ENCODE measurements at places on chromosomes 12 and 14.

DNA sequence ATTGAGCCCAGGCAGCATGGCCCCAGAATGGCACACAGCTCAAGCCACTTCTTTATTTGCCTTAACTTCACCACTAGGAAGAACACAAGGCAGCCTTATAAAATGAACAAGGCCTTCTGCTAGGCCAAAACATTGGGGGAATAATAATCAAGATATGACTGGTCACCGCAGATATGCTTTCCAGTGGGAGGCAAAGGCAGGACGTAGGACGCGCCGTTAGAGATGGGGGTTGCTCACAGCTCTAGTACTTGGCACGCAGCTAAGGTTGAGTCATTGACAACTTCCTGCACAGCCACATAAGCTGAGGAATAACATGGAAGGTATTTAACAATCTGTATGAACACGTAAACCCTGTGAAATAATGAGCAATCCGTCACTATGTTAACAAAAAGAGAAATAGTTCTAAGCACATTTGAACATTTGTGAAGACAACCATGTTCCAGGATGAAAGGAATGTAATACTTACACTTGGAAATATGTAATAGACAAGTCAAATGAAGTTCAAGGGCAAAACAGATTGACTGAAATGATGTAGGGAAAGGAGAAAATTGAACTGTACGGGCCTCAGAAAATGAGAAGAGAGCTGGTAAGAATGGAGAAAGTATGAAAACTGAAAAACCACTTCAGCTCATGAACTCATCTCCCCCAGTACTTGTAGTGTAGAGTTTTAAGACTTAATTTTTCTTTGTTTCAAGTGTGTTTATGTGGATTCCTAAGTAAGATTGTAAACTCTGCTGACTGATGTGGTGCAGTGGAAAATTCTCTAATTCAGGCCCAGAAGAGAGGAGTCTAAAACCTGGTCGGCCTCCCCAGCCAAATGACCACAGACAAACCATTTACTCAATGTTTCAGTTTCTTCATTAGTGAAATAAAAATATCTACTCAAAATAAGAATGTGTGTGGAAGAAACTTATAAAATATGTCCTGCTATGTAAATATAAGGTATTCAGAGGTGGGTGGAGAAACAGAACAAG, 59.3 kb upstream of the CCDC91 start:
- DNase-seq: no peak

DNA sequence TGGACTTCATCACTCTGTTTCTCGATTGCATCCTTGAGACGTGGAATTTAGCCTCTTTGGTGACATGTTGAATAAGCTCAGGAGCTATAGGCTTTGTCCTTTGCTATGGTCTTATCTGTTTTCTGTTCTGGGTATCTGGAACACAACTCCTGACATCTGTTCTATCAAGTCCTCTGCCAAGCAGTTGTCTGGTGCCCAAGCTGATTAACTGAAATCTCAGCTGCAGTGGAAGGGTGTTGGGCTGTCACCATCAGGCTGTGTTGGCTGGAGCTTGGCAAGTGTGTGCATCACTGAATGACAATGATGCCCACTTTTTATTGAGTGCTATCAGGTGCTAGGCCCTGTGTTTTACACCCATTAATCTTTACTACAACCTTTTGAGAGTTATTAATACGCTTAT, 77.8 kb downstream of the SMOC1 start:
- DNase-seq: no peak

- peak; percentile 56 for DNase-seq
These were observed at the start of gene CCND2 for GRCh38 chr12:4273652-4274395. CCND2 (plus strand) TSS chr12:4273762; CDS start chr12:4274041, 279 bp downstream.

GRCh38 chr12:66786531-66787308, 107.8 kb upstream of the GRIP1 start:
- DNase-seq: no peak

- DNase-seq: no peak
These were observed 15.6 kb downstream of the CNOT2 start for GRCh38 chr12:70258605-70259403.

DNA sequence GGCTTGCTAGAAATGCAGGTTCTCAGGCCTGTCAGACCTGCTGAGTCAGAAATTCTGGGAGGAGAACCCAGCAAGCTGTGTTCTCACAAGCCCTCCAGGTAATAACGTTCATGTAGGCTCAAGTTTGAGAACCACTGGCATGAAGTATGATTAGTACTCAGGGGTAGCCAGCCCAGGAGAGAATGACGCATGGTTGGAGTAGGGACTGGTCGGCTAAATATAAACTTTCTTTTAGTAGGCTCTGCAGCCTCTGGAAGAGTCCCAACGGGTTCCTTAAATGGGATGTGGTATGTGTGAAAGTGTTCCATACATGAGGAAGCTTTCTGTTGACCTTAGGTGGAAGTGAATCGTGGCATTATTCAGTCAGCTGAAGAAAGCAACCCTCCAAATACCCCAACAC, 209.3 kb downstream of the SLC41A2 start:
- DNase-seq: no peak

- DNase-seq: peak; percentile 51
These were observed 6.6 kb downstream of the BRF1 start for GRCh38 chr14:105294142-105294597.

GRCh38 chr14:35682802-35683201, 126.3 kb downstream of the RALGAPA1 start:
- no peak for DNase-seq

DNA sequence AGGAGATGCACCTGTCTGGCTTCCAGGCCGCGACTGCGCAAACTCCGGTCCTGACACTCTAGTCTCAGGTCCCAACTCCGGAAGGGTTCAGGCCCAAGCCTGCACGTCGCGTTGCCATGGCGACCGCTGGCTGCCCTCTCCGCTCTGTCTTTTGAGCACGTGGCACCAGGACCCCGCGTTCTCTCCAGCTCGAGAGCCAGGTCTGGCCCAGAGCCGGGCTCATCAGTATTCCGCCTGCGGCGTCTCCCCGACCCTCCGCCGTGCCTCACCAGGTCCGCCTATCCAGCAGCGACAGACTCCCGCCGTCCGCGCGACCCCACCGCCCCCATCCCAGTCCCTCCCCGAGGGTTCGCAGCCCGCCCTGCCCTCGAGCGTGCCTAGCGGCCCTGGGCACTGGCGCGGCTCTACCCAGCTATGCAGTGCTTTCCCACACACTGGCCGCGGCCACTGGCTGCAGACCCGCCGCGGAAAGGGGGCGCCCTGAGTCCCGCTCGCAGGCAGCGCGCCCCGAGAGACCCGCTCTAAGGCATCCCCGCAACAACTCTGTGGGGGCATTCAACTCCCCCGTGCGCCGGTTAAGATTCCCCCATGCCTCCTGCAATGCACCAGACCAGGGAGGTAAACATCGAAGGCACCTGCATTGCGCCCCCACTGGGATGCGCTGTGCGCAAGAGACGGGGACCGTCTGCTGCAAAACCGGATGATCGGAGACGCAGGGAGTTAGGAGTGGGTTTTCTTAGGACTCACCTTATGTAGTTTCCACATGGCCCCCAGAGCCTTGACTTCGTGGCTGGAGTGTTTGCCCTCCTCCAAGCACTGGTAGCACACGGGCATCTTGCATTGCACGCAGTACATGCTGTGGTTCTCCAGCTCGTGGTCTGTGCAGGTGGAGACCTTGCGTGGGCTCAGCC, 1.3 kb downstream of the TRIM9 start:
- peak; percentile 29 for DNase-seq

- no peak for DNase-seq
These were observed 586.3 kb downstream of the BCL11B start for GRCh38 chr14:98685725-98686124.

DNA sequence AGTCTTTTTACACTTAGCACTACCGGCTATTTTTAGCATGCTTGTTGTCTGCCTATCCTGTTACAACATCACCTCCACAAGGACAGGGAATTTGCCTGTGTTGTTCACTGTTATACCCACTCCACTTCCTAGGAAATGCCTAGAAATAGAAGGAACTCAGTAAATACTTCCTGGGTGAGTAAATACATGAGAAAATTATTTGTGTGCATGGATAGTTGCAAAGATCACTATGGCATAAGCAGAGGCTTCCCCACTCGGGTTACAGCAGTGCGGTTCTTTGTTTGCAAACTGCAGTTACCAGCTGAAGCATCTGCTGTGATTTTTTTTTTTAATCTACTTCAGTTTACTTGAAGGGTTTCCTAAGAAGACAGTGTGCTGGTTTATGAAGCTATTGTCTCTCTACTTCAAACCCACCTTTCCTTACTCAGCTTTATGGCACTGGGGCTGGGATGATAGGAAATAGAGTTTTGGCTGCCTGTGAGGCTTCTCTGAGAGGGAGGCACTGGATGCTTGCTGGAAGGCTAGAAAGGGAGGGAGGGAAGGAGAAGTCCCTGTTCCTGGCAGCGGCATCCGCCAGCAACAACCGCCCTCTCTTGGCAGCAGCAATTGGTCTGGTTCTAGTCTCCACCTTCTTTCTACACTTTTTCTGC, 29.0 kb downstream of the PDE6H start:
- DNase-seq: no peak

DNA sequence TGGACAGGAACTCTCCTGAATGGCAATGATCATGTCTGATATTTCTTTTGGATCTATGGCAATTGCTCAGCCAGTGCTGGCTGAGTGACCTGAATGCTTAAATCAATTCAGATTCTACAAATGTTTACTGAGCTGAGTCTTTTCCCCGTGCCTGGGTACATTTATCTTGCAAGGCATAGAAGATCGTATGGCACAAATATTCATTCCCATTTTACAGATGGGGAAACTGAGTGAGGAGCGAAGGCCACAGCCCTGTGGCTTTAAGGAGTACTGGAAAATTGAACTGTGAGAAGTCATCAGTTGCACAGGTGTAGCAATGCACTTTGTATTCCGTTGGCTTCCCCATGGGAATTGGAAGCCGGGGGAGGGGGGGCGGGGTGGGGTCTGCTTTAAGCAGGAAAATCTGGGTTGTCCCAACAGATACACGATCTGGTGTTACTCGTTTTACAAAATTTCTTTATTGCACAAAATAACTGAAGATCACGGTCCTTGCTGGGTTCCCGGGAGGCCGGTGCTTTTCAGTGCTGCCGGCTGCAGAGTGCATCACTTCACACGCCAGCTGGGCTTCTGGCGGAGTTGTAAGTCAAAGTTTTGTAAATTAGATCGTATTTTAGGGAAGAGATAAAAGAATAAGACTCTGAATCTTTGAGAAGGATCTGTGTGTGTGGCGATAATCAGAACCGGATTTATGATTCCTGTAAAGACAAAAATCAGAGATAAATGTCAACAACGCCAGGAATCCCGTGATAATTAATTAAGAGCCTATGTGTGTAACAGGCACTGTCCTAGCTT, 75.0 kb upstream of the MAP1LC3B2 start:
- no peak for DNase-seq

All from activated T-cell treated with anti-CD3 and anti-CD28 coated beads for 1 hour (primary cell).